NCI-H1105 treated with DMSO at 0.1 percent for 48 hours (cell line): ENCODE measurements at places on chromosomes 2 and 18.

GRCh38 chr2:4679391-4679790, 976.0 kb downstream of the DCDC2C start:
- DNase-seq: no peak

DNA sequence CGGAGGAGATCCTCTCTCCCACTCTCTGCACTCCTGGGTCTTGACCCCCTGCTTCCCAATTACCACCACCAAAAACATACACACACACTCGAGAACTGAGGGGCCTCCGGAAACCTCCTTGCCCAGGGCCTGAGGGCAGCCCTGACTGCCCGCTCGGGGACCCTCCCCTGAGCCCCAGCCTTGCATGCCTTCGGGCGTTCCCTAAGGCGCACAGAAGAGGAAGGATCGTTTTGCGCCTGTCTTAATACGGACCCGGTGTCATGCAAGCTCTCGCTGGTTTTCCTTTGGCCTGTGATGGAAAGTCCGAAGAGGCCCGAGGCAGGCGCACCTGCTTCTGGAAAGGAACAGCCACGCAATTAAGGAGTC, 19.8 kb downstream of the POU3F3 start:
- DNase-seq: no peak

- DNase-seq: no peak
Observed at GRCh38 chr18:28168725-28169124, 8.2 kb downstream of the CDH2 start.

GRCh38 chr18:25033747-25034471, 318.1 kb downstream of the ZNF521 start:
- no peak for DNase-seq

GRCh38 chr18:12828116-12829051, 55.7 kb downstream of the PTPN2 start:
- no peak for DNase-seq

DNA sequence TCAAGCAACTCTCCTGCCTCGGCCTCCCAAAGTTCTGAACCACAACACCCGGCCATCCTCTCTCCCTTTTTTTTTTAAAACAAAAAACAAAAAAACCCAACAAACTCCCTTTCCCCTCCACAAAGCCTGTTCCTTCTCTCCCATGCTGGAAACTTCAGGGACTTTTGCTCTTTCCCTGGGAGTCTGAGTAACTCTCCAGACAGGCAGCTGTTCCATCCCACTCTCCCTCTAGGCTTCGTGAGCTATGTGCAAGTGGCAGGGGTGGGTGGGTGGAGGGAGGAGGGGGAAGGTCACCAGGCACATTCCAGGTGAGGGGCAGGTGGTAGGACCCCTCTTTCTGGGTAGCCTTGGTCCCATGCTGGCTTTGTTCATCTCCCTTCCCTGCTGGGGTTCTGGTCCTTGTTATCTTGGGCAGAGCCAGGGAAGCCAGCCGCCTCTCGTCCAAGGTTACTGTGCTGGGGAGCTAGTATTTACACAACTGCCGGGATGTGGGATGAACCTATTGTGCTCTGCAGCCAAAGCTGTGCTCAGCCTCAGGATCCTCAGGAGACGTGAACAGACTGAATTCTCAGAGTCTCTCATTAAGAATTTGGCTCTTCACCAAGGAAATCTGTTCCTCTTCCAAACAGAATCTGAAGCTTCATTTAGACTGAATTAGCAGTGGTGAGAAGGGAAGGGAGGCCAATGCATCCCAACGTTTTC, 106.9 kb downstream of the LIPG start:
- DNase-seq: peak; percentile 53

- no peak for DNase-seq
Observed at GRCh38 chr2:21326152-21326551, 202.4 kb downstream of the TDRD15 start.

- no peak for DNase-seq
Observed at GRCh38 chr18:46536215-46536874, 120.7 kb downstream of the LOXHD1 start.

GRCh38 chr2:216113572-216113971, 4.4 kb downstream of the XRCC5 start:
- DNase-seq: no peak

GRCh38 chr18:76977108-76977621, 154.8 kb downstream of the ZNF236 start:
- DNase-seq: peak; percentile 85

DNA sequence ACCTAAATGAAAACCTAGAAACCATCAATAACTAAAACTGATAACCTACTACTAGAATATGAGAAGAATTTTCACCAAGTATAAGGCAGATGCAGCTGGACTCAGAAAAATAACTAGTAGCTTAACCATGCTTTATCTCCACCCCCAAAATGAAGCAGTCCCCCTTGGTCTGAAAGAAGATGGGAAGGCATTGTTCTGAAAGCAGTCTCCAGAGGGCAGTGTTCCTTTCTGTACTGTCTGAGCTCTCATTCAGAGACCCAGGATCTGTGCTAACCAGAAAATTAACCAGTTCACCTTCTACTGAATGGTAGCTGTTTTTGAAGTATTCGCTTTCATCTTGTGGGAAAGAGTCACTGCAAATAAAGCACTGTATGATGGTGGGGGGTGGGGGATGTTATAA, 273.0 kb downstream of the PDE11A start:
- DNase-seq: peak; percentile 9

GRCh38 chr18:56696966-56697365, 45.8 kb downstream of the WDR7 start:
- DNase-seq: no peak

DNA sequence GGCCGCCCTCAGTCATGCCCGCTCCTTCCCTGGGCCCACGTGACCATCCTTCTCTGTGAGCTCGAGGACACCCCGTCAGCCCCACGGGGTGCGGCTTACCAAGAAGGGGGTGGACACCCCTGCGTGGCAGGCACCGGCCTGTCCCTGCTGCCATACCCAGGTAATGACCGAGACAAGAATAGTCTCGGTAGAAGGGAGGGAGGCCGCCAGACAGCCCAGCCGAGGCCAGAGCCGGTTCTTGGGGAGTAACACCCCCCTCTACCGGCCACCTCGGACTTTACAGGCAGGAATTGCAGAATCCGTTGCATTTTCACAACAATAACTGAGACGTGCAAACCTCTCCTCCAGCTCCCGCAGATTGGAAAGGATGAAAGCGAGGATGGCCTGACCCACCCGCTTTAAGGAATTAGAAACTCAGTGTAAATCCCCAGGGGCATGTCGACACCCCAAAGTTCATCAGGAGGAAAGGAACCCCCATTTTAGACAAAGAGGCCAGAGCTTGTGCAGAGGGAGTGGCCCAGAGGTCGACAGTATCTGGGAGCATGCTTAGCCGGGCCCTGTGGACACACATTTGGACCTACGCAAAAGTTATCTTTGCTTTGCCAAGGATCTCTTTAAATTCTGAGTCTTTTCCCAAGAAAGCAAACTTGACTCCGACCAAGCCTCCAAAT, 60.1 kb upstream of the GLI2 start:
- DNase-seq: no peak

GRCh38 chr2:138689705-138690104, 90.5 kb downstream of the NXPH2 start:
- no peak for DNase-seq

GRCh38 chr18:47832348-47832747, 98.1 kb downstream of the SMAD2 start:
- DNase-seq: no peak

- DNase-seq: no peak
Observed at GRCh38 chr2:213148572-213149261, 2.7 kb downstream of the IKZF2 start.

- no peak for DNase-seq
Observed at GRCh38 chr18:3864669-3865298, 414.8 kb downstream of the TGIF1 start.

DNA sequence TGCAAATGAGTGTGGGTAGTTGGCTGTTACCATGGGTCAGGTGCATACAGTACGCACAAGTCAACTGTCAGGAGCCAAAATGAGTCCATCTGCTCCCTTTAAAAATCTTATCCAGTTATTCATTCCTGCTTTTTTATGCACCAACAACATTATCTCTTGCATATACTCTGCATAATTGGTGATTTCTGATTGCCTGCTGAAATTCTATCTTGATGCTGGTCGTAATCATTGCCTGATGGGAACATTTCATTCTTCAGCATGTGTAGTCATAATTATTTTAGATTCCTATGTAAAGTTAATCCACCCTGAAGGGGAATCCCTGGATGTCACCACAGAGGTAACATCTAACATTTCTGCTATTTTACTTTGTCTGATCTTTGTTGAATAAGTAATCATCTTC, 102.2 kb upstream of the RND3 start:
- DNase-seq: no peak

DNA sequence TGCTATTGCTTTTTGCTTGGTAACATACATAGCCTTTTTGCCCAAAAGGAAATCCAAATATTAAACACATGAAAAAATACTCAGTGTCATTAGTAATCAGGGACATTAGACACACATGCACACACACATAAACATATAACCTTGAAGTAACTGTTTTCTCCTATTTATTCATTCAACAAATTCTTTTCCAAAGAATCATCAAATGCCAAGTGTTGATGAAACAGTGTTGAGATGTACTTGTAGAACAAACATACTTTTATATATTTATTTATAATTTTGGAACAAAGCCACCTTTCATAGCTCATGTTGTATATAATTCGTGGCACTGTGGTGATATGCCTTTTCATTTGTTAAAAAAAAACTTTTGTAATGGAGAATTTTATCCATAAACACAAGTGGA, 81.0 kb downstream of the APLF start:
- DNase-seq: no peak

DNA sequence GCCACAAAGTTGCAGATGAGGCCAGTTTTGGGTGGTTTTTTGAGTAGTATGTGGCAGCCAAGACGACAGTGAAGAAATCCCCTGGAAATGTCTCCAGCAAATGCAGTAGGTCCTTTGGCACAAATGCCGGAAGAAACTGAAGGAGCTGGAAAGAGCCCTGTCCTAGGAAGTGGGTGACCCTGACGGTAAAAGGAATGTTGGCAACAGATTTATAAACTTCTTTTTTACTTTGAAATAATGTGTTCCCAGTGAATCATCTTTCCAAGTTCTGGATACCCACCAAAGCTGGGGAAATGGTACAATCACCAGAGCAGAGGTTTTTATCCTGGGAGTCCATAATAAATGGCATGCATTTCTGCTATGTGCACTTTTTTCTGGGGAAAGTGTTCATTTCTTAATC, 112.9 kb downstream of the CSRNP3 start:
- DNase-seq: no peak

- no peak for DNase-seq
Observed at GRCh38 chr2:37976411-37976810, 51.3 kb downstream of the RMDN2 start.

- DNase-seq: no peak
Observed at GRCh38 chr2:11344956-11345677, 681 bp upstream of the ROCK2 start.

- DNase-seq: no peak
Observed at GRCh38 chr2:152537081-152537651, 180.1 kb downstream of the PRPF40A start.

- DNase-seq: no peak
Observed at GRCh38 chr2:204967199-204967960, 422.1 kb downstream of the PARD3B start.

GRCh38 chr2:67900826-67901225, 162.0 kb downstream of the C1D start:
- DNase-seq: no peak

- peak; percentile 68 for DNase-seq
Observed at GRCh38 chr2:177147093-177147694, 65.4 kb upstream of the HNRNPA3 start.

- no peak for DNase-seq
Observed at GRCh38 chr2:33277002-33277426, 199.4 kb upstream of the RASGRP3 start.

DNA sequence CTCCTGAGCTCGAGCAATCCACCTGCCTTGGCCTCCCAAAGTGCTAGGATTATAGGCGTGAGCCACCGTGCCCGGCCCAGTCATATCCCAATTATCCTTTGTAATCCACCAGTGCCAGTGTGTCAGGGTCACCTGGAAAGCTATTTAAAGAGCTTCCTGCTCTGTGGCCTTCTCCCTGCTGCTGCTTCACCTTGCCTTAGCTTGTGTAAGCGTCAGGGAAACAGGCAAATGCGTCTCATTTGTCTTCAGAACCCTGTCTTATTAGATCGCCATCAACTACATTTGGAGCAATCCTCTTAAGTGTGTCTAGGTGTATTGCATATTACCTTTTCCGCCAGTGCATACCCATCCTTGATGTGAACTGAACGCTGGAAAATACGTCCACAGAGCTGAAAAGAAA, 10.2 kb downstream of the KIF5C start:
- no peak for DNase-seq

GRCh38 chr18:34787931-34788532, 77.9 kb downstream of the DTNA start:
- DNase-seq: peak; percentile 82

DNA sequence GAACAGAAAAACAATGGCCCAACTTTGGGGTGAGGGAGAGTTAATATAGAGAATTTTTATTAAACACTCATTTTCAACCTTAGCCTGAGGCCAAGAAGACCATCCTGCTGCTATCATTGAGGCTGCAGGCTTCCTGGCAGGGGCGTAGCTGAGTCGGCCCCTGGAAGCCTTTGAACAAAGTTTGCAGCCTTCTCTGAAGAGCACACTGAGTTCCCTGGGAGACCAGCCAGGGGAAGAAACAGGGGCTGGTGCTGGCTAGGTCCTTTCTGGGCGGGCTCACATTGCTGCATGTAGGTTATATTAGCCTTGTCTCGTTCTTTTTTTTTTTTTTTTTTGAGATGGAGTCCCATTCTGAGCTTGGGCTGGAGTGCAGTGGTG, 126.8 kb upstream of the HS6ST1 start:
- no peak for DNase-seq

DNA sequence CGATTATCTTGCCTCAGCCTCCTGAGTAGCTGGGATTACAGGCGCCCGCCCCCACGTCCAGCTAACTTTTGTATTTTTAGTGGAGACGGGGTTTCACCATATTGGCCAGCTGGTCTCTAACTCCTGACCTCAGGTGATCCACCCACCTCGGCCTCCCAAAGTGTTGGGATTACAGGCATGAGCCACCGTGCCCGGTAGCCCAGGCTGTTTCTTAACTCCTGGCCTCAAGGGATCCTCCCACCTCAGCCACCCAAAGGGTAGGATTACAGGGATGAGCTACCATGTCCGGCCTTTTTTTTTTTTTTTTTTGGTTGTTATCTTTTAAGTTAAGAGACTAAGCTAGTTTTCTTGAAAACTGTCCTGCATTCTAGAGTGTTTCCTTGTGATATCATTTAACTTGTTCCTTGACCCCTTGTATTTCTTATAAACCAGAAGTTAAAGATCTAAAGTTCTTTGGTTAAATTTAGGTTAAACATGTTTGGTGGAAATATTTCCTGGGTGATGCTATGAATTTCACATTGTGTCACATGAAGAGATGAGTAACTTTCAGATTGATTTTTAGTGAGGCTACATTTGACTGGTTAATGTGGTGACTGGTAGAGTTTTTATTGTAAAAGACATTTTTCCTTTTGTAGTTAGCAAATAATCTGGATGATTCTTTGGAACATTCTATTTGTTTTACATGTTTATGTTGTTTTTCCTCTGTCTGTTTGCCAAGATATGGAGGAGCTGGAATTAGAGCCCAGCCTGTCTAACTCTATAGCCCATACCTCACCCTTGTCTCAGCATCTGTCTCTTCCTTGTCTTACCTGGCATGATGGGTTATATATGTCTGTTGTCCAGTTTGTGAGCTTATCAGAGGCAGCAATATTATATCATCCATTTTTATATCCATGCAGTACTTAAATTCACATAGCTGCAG, 5.2 kb downstream of the NCAPH start:
- DNase-seq: no peak
